ENCODE measurements at places on chromosomes 11 and 22. TPM values are rescaled to one million over a fixed set of nuclear protein-coding genes. Genes with fewer than 3 reads are reported as not detected.

DNA sequence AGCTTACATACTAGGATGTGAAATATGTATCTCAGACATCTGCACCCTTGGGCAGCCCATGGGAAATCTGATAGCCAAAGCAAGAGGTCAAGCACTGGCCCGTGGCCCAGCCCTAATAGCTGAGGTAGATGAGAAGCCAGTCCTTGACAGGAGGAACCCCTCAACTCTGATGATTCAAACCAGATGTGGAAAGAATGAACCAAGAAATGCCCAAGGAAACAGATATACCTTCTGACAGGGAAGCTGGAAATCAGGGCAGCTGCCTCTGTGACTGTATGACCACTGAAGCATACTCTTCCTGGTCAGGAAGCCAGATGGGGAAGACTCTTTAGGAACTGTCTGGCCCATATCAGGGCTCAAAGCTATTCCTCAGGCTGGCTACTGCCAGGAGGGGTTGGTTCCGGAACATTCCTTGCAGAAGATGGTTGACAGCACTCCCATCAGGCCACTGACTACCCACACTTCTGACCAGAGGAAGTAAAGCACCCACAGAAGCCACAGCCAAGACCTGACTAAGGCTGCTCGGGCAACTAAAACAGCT is 124.2 kb downstream of the SWAP70 start:
- DNase-seq = peak; percentile 100

DNA sequence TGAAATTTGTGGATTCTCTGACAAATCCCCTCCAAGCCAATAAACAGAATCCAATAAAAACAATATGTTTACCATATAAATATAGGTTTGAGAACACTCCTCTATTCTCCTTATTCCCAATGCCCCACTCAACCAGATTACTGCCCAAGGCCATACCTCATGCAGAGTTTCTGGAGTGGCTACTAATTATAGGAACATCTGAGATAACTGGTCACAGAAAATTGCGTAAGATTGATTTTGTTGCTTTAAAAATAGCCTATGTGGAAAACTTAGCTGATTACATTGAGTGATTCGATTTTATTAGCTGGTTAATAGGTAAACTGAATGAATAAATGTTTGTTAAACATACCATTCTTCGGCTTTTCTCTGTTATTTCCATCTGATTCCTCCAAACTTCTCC is 48.0 kb downstream of the ME3 start:
- no peak for DNase-seq

DNA sequence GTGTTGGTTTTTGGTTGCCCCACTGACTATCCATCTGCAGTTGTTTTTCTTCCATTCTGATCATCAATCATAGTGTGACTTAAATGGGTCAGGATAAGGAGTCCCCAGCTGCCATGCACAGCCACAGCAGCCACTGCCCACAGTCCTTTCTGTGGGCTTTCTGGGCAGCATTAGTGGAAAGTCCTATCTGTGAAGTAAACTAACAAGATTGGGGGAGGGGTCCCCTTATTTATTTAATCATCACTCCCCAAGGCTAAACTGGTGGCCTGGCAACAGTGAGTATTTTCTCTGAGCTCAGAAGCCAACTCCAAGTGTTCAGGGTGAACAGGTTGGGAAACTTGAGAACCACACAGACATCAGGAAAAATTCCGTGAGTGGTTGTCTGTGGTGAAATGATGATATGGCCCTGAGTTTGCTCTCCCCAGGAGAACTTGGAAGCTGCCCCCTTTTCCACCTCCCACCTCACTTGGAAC is 145.0 kb downstream of the CCDC34 start:
- peak; percentile 72 for DNase-seq

DNA sequence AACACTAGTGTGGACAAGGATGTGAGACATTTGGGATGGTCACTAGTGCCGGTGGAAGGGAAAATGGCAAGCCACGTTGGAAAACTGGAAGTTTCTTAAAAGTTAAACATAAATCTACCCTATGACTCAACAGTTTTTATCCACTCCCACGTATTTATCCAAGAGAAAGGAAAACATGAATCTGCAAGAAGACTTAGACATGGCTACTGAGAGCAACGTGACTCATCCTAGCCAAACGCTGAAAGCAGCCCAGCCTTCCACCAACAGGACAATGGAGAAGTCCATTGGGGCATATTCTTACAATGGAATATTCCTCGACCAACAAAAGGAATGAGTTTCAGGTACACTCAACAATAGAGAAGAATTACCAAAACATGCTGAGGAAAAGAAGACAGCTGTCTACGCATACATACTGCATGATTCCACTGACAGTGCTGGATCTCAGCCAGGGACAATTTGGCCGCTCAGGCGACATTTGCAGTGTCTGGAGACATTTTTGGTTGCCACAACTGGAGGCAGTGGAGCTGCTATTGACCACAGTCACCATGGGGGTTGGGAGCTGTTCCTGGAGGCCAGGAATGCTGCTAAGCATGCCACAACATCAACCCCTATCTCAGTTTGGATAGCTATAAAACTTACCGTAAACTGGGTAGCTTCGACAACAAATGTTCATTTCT is 21.2 kb downstream of the SYT13 start:
- peak; percentile 91 for DNase-seq

- peak; percentile 74 for DNase-seq
Measured at GRCh38 chr11:73308003-73308960, at the start of gene ARHGEF17. Gene ARHGEF17, plus strand, starts transcription at chr11:73308276. Its CDS starts 363 bp downstream, at chr11:73308639.

DNA sequence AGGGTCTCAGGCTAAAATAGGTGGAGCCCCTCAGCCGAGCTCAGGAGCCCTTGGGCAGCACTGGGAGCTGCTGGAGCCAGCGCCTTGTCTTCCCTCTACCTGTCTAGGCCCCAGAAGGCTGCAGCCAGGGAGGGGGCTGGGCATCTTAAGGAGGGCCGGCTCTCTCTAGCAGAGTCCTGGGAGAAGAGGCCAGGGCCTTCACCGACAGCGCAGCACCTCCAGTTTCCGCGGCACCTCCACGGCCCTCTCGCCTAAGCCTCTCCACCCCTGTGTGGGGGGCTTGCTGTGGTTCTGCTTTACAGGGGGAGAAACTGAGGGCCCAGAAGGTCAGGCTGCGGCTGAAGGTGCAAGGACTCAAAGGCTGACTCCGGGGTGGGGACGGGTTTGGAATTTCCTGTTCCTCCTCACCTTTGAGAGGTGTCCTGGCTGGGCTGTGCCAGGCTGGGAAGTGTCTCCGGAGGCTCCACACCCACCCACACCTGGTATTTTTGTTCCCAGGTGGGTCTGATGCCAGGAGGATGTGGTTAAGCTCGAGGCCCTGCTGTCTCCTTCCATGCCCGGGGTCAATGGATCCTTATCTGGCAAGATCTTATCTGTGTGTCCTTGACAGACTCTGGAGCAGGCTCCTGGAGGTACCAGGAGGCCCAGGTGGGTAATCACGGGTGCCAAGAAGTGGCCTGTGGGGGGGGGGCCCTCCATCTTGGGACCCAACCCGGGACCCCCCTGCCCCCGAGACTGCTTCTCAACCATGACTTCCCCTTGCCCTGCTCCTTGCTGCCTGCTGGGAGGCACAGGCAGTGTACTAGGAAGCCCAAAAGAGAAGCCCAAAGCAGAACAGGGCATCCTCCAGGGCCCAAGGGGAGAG is 95.3 kb upstream of the FGF3 start:
- DNase-seq = no peak

DNA sequence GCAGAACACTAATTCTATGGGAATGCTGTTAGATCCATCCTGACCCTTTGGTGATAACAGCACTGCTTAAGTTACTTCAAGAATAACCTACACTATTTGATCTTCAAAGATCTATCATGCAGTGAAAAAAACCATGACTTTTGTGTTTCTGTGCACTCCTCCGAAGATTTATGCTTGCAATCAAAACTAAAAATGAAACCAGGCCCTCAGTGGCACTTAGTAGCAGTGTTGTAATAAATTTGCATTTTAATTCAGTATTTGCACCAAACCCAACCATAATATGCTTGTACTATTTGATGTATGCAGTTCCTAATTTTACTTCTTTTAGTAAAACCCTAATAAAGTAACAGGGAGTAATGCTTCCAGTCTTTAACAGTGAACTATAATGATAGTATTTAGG is 130.7 kb downstream of the SOX6 start:
- DNase-seq = no peak

DNA sequence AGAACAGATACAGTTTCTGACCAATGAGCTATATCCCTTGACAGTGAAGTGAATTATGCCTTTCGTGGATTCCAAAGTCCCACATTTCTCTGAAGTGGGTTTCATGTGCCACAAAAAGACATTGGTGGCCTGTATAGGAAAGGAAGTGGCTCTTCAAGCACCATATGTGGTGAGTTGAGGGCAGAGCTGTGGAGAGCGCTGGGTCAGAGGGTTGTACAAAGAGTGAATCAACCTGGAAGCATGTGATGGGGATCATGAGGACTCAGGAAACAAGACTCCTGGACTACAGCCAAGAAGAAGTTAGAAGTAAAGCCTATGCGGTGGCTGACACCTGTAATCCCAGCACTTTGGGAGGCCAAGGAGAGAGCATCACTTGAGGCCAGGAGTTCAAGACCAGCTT is 579 bp upstream of the SLC5A4 start:
- DNase-seq = no peak

DNA sequence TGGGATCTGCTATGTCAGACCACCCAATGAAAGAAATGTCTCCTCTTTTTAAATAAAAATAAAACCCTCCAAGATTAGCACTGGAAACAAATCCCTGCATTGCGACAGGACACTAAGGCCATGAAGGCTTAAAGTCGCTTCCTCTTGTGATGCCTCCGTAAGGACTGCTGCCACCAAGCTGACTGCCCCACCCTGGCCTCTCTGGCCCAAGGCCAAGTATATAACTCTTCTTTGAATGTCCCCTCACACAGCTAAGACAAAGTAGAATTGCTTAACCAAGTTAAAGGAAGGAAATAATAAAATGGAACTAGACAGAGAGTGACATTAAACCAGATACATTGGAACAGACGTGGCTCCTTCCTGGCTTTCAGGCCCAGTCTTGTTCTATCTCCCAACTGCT is 7.5 kb upstream of the NRGN start:
- no peak for DNase-seq

DNA sequence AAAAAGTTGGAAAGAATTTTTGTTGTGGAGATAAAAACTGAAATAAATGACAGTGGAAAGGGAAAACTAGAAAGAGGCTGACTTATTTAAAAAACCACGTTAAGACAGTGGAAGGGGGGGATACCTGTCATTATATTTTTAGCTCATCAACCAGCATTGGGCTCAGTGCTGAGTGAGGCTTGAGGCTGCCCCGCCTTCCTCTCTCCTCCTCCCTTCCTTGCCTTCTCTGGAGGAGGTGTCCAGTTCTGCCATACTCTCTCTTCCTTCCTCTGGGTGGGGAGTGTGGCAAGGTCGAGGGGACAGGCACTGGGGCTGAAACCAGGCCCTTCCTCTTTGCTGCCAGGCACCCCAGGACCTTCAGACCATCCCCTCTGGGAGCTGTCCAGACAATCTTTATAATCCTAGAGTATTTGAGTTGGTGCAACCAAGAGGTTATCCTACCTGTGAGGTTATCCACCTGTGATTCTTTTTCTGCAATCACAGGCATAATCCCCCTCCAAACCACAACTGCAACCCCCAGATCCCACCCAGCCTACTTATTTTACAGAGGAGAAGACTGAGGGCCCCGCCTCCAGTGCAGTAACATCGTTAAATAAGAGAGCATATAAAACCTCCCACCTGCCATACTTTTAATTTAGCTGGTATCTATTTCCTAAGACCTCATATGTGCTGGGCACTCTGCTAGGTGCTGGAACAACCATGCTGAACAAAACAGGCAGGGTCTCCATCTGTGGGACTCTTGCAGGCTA is 578.5 kb downstream of the BUD13 start:
- DNase-seq = no peak

DNA sequence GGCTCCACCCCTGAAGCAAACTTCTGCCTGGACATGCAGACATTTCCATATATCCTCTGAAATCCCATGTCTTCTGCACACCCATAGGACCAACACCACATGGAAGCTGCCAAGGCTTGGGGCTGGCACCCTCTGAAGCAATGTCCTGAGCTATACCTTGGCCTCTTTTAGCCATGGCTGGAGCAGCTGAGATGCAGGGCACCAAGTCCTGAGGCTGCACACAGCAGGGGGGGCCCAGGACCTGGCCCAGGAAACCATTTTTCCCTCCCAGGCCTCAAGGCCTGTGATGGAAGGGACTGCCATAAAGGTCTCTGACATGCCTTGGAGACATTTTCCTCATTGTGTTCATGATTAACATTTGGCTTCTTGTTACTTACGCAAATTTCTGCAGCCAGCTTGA is 34.5 kb downstream of the SYT9 start:
- DNase-seq = no peak

GRCh38 chr11:90639461-90639993 is 416.7 kb upstream of the CHORDC1 start:
- no peak for DNase-seq

GRCh38 chr11:117535201-117535849 is 207.7 kb downstream of the CEP164 start:
- no peak for DNase-seq

DNA sequence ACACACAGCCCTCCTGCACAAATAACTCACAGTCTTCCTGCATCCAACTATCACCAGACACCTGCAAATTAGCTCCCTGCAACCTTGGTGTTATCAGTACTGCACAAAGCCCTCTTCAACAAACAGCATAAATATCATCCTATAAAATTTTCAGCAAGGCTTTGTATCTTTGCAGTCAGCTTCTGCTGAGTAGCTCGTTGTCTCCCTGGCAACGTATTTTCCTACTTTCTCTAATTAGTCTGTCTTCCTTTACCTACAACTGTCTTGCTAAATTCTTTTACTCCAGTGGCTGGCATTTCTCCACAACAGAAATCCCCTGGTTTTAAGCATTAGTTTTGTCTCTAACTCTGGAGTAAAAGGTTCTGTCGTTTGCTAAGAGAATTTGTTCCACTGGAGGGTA is 3.9 kb downstream of the OR8D4 start:
- no peak for DNase-seq

GRCh38 chr11:83249972-83250593 is 36.1 kb downstream of the CCDC90B start:
- peak; percentile 41 for DNase-seq

APOL5 gene
- not detected for total RNA-seq

TNNI2 gene
- not detected for total RNA-seq

ROBO4 gene
- 23.4 TPM for total RNA-seq

TIMP3 gene
- 19.6 TPM for total RNA-seq

CLCF1 gene
- total RNA-seq = 16.1 TPM

SIAE gene
- total RNA-seq = 11.4 TPM

INPP5J gene
- total RNA-seq = 0.06 TPM

IGLL1 gene
- total RNA-seq = not detected

BCO2 gene
- total RNA-seq = 0.19 TPM

SLC2A11 gene
- total RNA-seq = 8.6 TPM

APOBEC3G gene
- 4.2 TPM for total RNA-seq

OR10A2 gene
- total RNA-seq = not detected
